ENCODE measurements at places on chromosomes 4 and X.
A peak's percentile ranks its signal among the peaks of the same experiment; 100 is the strongest.

- DNase-seq: no peak
These were observed 125.0 kb upstream of the PJA1 start for GRCh38 chrX:69290292-69290691.

DNA sequence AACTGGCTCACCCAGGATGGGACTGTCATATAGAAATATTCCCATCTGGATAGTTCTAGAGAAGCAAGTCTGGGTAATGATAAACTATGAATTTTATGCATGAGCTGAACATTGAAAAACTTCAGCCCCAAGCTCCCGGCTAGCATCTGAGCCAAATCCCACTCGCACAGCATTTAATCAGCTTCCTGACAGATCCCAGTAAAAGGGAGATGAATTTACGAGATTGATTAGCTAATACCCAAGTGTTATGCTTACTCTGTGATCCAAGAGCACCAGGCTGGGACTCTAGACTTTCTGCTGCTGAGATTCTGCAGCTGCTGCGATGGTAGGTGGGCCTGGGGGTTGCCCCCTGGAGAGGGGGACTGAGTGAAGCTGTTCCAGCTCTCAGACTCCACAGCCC is 28.0 kb downstream of the FRMPD3 start:
- no peak for DNase-seq

DNA sequence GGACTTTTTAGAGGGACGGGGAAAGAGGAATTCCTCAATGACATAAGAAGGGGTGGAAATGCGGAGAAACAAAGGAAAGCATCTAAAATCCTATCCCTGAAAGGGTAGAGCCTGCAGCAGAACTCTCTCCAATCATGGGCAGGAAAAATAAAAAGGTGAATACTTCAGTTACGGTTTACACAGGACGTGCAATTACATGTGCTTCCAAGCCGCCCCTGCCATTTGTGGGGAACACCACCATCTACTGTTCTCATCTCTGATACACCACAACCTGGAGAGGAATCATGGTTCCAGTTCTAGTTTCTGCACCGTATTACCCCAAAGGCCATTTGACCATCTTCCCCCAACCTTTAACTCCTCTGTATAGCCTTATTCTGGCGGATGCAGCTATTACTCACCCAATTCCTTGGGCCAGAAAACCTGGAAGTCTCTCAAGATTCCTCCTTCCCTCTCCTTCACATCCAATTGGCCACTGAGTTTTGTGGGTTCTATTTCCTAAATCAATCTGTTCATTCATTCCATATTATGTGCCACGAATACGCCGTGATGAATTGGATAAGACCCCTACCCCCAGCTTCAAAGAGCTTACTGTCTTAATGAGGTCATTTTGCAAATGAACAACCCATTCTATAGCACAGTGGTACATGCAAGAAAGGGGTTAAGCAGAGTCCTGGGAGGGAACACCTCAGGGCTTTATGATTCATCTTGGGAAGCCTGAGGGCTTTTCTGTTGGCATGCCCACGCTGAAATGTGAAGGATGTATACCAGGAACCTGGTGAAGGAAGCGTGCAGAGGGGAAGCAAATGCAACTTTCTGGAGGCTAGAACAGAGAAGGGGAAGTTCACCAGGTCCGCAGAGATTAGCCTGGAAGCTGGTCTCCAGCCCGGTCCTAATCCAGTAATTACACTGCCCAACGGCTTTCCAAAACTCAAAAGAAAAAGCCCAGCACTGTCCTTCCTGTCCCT is 1.4 kb upstream of the MSL3 start:
- no peak for DNase-seq

- DNase-seq: no peak
These were observed 27.4 kb downstream of the GK start for GRCh38 chrX:30680618-30681017.

DNA sequence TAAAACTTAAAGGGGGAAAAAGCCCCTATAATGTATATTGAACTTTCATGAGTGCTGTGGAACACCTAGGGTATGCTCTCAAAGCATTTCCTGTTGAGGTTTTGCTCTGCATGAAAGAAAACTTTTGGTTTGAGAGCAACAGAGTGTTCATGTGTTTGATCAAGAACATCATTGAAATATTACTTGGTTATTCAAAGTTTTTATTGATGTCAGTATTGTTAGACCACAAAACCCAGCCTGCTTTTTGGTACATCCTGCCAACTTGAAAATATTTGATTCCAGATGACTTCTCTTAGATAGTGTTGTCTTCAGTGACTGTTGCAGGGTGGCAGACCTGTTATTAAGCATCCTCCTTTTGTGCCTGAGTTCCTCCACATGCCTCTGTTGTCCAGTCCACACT is 68.0 kb downstream of the N4BP2 start:
- no peak for DNase-seq

- no peak for DNase-seq
These were observed 1514.8 kb downstream of the RPA4 start for GRCh38 chrX:98398542-98398941.

DNA sequence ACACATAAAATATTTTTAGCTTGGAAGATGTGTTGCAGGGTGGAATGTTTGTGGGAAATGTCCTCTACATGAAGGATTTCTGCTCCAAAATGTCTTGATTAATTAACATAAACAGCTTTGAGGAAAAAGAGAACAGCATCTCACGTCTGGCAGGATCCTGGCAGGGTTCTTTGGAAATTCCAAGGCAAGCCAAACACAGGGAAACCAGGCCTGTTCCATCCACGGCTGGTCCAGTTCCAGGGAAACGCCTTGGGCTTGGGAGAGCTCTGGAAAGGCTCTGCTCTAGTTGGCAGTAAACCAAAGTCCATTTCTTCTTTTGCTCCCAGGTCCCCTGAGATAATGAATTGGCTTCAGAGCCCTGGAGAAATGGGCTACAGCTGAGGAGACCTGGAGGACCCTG is 42.4 kb upstream of the GAB1 start:
- peak; percentile 2 for DNase-seq

DNA sequence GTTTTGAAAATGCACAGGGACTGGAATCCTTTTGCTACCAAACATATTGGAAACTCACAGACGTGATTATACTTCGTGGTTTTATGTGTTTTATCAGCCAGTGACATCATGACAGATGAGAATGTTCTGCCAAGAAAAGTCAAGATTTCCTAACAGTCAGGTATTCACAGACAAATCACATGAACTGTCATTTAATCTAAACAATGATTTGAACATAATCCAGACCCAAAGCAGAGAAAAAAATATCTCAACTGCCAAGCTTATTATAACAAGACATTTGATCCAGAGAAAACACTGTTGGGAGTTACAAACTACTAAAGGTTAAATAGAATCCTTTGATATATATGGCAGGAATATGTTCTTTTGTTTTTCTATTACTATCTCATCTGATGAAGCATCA is 635.9 kb upstream of the FRG1 start:
- DNase-seq: no peak

- DNase-seq: no peak
These were observed 58.6 kb downstream of the PALLD start for GRCh38 chr4:168555437-168555836.

GRCh38 chr4:151709587-151709986 is 51.2 kb downstream of the GATB start:
- no peak for DNase-seq

DNA sequence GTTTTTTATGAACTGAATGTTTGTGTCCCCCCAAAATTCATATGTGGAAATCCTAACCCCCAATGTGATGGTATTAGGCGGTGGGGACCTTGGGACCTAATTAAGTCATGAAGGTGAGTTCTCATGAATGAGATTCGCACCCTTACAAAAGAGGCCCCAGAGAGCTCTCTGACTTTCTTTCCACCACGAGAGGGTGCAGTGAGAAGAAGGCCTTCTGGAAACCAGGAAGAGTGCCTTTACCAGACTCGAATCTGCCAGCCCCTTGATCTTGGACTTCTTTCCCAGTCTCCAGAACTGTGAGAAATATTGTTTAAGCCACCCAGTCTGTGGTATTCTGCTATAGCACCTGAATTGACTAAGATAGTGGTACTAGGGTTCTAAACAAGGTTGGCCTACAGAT is 40.8 kb downstream of the STK26 start:
- no peak for DNase-seq
